ENCODE measurements at places on chromosomes 11 and 22.

DNA sequence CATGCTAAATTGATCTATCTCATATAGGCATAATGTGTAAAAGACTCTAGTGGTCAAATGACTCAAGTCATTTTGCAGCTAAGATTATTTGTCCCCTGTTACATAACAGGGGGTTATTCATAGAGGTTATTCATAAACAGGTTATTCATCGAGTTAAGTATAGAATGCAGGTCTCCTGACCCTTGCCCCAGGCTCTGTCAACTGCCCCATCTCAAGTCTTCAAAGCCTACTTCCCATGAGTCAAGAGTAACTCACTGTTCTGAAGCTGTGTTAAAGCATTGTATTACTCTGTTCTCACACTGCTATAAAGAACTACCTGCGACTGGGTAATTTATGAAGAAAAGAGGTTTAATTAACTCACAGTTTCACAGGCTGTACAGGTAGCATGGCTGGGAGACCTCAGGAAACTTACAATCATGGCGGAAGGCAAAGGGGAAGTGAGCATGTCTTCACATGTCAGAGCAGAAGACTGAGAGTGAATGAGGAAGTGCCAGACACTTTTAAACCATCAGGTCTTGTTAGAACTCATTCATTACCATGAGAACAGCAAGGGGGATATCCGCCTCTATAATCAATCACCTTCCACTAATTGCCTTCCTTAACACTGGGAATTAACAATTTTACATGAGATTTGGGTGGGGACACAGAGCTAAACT is 226.2 kb upstream of the BLID start:
- no peak for DNase-seq

DNA sequence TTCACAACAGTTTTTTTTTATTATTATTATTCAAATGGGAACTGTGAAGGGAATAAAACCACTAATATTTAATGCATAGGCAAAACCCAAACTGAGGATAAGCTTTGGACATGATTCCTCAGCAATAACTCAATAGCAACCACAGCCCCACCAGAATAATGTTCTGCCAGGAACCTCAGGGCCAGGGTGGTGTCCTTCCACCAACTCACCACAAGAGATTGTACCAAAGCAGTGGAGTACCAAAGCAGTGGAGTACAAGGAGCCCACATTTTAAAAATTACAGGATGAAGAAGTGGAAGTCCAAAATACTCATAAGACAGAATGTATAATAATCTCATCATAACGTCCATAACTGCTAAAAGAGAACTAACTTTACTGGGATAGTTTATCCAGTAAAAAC is 32.5 kb upstream of the FZD4 start:
- no peak for DNase-seq

GRCh38 chr11:113618360-113618759 is 87.7 kb downstream of the TMPRSS5 start:
- no peak for DNase-seq

- peak; percentile 63 for DNase-seq
These were observed 32.1 kb upstream of the DGKZ start for GRCh38 chr11:46315033-46315738.

DNA sequence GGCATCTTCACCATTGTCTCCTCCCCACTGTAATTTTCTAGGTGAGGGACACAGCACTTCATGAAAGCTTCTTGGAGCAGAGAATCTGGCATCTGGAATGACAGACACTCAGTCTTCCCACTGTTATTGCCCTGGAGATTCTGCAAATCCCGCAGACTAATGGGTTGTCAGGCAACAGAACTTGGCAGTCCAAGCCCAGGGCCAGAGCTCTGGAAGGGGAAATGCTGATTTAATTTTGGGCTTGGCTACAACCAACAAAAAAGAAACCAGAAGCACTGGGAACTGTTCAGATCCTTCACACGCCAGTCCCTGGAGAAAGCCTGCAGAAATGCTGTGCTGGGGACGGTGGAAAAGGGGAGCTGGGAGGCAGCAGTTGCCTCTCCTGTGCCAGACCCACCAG is 71.5 kb upstream of the BID start:
- no peak for DNase-seq

- DNase-seq = no peak
These were observed 6.2 kb downstream of the SCGB1C1 start for GRCh38 chr11:199004-199581.

GRCh38 chr11:118901494-118902335 is 18.0 kb downstream of the CXCR5 start:
- DNase-seq = no peak

DNA sequence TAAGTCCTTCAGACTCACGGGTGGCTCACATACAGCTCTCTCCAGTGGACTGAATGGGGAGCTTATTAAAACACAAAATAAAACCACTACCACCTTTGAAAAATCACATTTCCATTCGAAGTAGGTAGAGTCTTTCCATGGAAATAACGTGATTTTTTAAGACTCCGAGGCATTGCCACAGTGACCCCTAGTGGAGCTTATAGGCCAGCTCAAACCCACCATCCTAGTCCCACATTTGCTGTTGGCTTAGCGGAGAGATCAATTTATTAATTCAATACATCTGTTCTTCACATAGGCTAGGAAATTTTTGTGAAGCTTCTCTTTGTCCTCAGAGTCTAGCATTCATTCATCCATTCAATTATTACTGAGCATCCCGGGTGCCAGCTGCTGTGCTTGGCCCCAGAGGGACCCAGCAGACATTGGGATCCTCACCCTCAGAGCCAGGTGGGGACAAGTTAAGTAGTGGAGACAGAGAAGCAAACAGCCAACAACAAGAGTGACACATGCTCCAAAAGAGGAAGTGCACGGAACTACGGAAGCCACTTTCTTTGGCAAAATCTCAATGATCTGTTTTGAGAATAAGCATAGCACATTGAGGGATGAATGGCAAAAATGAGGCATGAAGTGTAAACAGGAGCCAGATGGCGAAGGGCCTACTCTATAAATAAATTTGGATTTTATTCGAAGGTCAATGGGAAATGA is 10.2 kb upstream of the P4HA3 start:
- peak; percentile 10 for DNase-seq

DNA sequence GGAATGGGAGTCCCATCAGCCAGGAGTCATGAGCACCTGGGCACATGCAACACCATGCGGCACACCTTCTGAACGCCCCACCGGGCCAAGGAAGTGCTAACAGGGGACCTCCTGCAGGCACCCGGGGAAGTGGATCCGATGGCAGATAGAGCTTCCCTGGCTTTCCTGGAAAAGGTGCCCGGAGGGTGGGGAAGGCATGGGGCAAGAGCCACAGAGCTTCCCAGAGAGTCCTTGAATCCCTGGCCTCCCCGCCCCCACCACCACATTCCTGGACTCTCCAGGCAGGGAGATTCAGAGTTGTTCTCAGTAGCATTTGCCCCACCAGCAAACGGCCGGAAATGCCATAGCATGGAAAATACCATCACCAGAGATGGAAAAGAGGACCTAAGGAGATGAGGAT is 8.3 kb downstream of the TRIM29 start:
- DNase-seq = no peak

DNA sequence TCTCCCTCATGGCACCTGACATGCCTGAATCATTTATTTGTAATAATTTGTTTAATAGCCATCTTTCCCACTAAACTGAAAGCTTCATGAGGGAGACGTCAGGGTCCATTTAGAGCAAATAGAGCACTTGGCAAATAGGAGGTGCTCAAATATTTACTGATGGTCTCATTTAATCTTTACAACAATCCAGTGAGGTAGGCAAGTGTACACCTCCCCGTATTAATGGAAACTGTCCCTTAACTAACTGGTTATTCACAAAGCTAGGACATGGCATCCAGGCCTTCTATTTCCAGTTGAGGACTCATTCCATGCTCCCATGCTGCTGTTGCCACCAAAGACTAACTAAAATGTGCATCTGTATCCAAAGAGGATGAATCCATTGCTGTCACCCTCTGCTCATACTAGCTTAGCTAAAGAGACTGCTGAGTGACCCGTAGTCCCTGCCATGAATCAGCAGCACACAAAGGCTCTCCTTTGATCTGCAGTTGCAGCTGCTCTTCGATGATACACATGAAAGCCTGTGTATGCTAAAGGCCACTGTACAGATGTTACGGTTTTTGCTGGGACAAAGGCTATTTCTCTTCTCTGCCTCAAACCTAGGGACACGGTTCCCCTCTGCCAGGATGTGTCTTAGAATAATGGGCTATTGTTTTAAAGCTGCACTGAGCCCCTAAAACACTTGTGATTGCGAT is 82.6 kb downstream of the RAB30 start:
- peak; percentile 79 for DNase-seq

- peak; percentile 23 for DNase-seq
These were observed 17.9 kb downstream of the BPIFC start for GRCh38 chr22:32446321-32446720.

DNA sequence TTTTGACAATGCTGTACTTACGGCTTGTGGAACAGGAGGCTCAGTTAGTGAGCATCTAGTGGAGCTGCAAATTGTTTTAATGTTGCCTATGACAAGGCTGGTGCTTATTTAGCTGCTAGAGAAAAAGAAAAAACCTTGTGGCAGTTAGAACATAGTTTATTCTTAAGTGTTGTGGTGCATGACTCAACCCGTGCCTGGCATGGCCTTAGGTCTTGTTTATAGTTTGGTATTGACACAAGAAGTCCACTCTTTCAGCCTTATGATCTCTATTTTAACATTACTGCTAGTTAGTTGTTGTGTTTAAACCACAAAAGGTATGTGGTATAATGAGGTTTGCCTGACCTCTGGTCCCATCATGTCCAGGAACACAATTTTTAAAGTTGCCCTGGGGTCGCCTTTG is 744.6 kb downstream of the FAM181B start:
- DNase-seq = peak; percentile 60

DNA sequence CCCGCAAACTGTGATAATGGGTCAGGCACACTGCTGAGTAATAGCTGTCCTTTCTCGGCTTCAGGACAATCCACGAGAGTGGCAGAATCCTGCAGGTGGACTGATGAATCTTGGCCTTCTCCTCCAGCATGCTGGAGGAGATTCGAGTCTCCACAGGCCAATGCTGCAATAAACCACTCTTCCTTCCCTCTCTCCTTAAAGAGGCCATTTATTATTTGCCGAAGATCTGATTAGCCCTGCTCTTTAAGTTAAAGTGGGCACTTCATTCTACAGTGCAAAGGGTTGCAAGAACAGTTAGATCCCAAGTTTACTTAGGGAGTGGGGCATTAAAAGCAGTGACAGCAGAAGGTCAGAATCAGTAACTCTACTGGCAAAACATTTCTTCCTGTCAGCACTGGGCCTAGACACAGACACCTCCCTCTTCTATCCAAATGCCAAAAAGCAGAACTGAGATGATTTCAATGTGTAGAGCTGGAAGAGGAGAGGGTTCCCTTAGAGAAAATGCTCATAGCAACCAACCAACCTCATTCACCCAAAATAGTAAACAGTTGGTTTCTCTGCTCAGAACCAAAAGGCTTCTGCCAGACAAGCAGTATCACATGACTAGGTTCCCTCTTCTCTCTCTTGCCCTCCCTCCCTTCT is 121.7 kb downstream of the SGSM3 start:
- peak; percentile 60 for DNase-seq

- DNase-seq = no peak
These were observed 379.3 kb downstream of the OPCML start for GRCh38 chr11:133153031-133153430.

DNA sequence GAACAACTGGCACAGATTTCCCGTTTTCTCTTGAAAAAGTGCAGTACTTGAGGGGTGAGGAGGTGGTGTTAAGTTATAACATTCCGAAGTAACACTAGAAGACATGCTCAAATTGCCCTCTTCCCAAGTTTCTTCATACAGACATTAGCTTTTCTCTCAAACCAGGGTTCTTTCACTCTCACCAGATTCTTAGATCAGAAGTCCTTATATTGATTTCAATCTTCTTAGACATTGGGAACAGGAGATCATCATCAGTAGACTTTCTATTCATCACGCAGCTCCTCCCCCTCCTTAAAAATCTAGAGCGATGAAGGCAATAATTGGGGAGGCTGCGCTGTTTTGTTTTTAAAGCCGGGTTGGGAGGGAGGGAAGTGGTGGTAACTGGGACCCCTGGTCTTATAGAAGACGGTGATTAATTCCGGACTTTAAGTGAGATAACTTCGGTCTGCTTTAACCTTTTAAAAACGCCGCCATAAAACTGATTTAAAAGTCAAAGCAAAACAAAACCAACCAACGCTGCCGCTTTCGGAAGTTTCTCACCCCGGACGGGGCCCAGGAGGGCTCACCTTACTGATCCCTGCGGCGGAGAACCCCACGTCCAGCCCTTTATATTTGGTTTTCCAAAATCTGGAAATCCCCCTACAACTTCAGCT is 665 bp downstream of the USP28 start:
- peak; percentile 15 for DNase-seq

- no peak for DNase-seq
These were observed 56.6 kb upstream of the SLC22A12 start for GRCh38 chr11:64534391-64534801.

DNA sequence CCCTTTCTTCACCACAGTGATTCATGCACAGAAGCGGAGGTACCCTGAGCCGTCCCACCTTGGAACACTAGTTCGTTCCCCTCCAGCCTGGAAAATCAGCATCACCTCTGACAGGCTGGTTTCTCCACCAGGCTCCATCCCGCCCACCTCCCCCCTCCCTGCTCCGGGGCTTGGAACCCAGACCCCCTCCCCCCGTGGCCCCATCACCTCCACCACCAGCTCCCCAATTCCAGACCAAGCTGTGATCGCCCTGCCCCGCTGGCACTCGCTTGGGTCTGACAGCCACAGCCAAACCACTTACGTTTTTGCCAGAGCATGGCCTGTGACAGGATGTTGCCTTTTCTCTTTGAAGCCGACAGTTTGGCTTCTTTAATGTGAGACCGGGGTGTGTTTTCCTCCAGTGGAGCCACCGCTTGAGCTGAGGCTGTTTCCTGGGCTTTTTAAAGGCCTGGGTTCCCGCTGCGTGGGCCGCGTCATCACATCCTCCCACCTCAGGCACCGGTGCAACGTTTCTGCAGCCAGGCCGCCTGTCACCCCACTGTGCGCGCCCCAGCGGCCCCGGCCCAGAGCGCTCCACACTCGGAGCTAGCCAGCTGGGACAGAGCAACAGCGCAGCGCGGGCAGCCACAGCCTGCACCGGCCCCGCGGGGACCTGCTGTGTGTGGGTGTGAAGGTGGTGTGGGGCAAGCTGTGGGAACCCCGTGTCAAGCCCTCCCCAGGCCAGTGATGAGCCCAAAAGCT is at the start of gene POU2AF1:
Gene POU2AF1, minus strand, starts transcription at position 415 of the 741 bp plus-strand sequence. Its CDS starts 98 bp downstream, at position 317.
- no peak for DNase-seq

GRCh38 chr11:35661534-35661933 is 1.0 kb upstream of the TRIM44 start:
- DNase-seq = no peak

DNA sequence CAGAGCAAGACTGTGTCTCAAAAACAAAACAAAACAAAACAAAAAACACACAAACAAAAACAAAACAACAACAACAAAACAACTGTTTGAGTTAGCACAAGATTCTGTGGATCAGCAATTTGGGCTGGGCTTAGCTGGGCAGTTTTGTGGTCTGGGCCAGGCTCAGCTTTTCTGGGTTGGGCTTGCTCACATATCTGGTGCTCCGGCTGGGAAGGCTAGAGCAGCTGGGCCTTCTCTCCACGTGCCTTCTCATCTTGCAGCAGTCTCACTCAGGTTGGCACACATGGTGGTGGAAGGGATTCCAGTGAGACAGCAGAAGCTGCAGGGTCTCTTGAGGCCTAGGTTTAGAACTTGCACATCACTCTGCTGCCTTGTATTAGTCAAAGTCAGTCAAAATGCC is 35.7 kb downstream of the EIF3F start:
- DNase-seq = no peak

- no peak for DNase-seq
These were observed 51.0 kb upstream of the BARX2 start for GRCh38 chr11:129324533-129325175.
